ENCODE measurements at places on chromosomes 16 and 17.

- no peak for DNase-seq
These were observed 1.5 kb upstream of the CHD3 start for GRCh38 chr17:7887038-7887481.

- DNase-seq: no peak
These were observed 467.7 kb downstream of the CDH11 start for GRCh38 chr16:64654178-64654577.

DNA sequence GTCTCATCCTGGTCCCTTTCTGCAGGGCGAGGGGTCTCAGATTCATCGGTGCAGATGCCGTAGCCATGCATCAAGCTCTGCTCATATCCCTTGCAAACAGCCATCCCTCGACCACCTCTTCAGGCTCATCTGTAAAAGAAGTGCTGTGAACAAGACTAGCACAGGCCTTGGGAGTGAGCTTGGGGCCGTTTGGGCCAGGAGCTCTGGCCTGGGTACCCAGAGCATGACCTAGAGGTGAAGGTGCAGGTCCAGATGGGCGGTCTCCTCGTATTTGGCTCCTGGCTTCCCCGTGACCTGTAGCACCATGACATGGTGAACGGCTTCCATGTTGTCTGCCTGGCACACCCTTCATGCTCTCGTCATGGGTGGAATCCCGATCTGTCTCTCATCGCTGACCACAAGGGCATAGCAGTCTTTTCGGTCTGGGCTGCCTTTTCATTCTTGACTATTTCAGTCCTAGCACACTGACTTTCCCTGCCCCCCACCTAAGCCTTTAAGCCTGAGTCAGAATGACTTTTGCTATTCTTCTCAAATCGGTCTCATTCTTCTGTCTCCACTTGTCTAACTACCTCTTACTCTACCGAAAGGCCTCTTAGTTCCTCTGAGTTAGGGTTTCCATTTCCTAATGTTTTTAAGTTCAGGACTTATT, 216.0 kb downstream of the FOXL1 start:
- no peak for DNase-seq

- DNase-seq: no peak
These were observed 6.8 kb downstream of the AXIN1 start for GRCh38 chr16:345772-346171.

DNA sequence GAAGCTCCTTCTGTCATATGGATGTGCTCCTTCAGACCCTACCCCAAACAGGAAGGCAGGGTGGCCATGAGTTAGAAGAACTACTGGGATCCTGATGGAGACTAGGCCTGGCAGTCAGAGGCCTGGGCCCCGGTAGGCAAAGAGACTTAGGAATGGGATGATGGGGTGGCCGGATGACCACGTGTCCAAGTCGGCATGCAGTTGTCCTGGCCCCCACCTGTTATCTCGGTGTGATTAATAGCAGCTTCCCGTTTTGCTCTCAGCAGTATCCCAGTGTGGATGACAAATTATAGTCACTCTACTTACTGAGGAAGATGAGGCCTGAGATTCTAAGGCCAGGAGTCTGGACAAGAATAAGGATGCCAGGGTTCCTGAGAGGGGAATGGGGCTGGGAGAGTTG, 1.5 kb downstream of the TNFSF12 start:
- DNase-seq: no peak

- no peak for DNase-seq
These were observed 1.7 kb downstream of the PRKAR1A start for GRCh38 chr17:68513932-68514331.

DNA sequence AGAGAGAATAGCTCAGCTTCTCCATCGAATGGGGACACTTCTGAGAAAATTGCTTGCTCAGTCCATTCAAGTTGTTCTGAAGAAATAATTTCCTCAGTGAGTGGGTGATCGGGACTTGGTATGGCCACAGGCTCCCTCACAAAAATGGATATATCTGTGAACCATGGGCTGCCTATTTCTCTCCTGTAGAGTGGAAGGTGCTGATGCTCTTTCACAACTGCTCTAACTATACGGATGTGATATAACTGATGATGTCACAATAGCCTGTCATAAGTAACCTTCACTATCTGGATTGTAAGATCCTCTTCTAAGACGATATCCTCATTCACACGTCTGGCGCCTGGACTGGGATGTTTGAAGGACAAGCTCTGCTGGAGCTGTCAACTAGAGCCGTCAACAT, 4.7 kb upstream of the CCL18 start:
- DNase-seq: no peak

DNA sequence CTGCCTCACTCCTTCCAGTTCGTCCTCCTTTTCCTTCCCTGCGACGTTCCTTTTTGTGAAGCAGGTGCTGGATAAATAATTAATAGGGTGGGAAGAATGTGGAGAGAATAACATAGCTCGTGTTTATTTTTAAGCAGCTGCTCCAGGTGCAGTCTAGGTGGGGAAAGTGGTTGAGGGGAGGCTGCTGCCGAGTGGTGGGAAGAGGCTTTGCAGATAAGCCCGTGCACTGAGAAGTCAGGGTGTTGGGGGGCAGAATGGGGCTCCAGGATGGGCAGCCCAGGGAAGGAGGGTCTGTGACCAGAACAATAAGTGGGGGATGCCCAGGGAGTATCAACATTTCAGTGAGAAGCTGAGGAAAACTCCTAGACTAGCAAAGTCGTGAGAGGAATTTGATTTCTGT, 300.5 kb downstream of the CPPED1 start:
- DNase-seq: no peak

DNA sequence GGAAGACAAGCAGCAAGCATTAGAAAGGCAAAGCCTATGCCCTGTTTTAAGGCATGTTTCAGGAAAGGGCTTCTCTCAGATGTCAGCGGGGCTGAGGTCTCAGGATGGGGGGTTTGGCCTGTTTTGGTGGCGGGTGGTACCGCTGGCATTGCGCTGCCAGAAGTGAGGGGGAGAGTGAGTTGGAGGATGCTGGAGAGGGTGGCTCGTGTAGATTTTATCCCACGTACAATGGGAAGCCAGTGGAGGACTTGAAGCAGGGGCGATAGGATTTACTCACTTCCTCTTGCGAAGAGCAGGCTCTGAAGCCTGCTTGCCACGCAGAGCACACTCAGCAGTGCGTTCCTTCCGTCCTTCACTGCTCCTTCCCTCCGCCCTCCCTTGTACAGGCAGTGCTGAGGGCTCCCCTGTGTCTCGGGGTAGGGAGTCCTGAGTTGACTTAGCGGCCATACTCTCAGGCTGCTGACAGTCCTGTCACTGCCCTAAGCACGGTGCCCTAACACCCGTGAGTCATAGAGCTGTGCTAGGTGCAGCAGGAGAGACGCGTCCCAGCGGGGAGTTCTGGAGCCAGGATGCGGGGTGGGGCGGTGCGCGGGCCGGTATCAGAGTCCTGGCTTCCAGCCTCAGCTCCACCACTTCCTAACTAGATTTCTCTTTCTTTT, 113.1 kb downstream of the SNX29 start:
- DNase-seq: peak; percentile 77

- no peak for DNase-seq
These were observed 158.0 kb upstream of the HS3ST3A1 start for GRCh38 chr17:13759518-13760335.

GRCh38 chr16:19680881-19681340, 37.1 kb downstream of the KNOP1 start:
- no peak for DNase-seq

DNA sequence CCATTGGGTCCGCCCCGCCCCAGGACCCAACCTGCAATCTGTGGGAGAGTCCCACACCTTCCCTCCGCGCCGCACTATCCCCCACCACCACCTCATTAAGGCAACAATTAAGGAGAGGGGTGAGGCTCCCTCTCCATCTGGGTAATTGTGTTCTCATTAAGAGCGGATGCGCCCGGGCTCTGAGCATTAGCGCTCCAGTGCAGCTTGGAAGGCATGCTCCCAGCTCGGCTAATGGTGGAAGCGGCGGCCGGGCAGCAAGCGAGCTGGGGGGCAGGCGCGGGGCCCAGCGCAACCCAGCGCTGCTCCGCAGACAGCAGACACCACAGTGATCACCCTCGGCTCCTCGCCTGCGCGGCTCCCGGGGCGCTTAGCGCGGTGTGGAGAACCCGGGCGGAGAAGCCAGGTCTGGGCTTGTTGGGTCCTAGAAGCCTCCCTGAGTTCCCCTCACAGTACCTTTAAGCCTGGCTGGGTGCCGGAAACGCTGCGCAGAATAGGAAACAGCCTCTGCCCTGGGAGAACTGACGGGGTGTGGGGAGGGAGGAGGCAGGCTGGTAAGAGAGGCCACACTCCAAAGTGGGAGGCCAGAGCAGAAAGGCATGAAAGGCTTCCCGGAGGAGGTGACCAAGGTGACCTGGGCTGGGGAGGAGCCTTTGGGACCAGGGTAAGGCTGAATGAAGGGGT, 6.4 kb downstream of the CBLN1 start:
- DNase-seq: no peak

- DNase-seq: peak; percentile 65
These were observed 44.0 kb downstream of the TUBD1 start for GRCh38 chr17:59848778-59849177.

DNA sequence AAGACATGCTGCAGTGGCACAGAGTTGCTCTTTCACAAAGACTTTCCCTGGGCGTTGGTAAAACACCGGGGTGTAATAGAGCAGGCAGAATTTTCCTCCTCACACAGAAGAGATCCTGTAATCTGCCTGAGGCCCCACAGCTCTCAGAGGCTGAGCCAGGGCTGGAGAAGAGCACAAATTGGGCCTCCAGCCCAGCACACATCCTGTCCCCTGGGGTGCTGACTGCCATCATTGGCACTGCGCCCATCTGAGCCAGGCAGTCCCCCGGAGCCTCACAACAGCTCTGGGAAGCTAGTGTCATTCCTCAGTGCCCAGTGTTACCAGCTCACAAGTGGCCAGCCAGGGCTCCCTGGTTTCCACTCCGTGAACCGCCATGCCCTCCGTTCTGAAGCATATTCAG, 119.4 kb downstream of the SOCS1 start:
- no peak for DNase-seq

GRCh38 chr16:23679986-23680336, 1.3 kb downstream of the PLK1 start:
- no peak for DNase-seq

- DNase-seq: no peak
These were observed 17.7 kb downstream of the GALNS start for GRCh38 chr16:88839026-88839529.

DNA sequence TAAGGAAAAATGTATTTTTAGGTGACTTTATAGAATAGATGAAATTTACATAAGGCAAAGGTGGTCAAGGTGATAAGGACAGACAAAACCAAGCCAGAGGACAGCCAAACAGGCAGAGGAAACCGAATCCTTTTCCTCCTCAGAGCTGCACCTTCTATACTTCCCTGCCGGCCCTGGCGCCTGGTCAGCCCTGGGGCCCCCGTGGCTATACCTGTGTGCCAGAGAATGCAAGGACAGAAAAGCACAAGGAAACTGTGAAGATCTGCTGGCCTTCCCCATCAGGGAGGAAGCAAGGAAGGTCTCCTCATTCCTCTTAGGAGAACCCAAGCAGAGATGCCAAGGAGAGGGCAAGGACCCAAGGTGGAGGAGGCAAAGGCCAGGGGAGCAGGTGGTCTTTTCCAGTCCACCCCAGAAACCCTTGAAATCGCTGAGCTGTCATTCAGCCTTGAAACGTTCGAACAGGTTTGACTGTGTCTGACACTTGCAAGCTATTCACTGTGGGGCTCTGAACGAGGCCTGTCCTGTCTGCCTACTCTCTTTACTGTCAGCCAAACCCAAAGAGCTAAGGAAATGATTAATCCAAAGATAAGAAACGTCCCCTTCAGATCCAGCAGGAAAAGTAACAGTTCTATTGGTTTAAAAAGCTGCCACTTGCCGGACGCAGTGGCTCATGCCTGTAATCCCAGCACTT, 114.4 kb downstream of the XYLT1 start:
- no peak for DNase-seq

- peak; percentile 99 for DNase-seq
These were observed 11.7 kb upstream of the SRL start for GRCh38 chr16:4253394-4254150.

GRCh38 chr16:74305978-74306784, 9.6 kb downstream of the PSMD7 start:
- no peak for DNase-seq

DNA sequence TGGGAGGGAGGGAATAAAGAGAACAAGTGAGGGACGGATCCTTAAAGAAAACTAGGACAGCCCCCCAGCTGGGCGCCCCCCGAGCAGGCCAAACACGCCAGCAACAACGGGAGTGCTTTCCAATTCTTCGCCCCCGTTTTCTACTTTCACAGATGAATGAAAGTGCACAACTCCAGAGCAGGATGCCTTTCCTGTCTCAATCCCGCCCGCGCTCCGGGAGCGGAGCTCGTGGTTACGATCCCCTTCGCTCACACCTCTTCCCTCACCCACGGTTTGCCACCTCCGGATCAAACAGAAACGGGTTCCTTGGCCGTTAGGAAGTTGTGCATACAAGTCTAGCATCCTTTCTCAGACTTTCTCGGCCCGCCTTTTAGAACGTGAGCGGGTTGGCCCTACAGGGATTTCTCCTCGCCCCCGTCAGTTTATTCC, 680 bp downstream of the SKA2 start:
- DNase-seq: no peak

DNA sequence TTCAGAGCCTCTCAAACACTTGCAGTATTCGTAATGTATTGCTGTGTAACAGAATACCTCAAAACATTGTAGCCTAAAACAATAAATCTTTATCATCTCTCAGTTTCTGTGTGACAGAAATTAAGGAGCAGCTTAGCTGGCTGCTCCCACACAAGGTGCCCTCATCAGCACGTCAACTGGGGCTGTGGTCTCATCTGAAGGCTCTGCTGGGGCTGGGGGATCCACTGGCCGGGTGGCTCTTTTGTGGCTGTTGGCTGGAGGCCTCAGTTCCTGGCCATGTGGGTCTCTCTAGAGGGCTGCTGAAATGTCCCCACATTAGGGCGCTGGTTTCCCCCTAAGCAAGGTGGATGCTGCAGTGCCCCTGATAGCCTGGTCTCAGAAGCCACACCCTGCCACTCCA, 113.4 kb upstream of the CIBAR2 start:
- DNase-seq: no peak

- DNase-seq: no peak
These were observed 1011.6 kb downstream of the KCNJ18 start for GRCh38 chr17:22703786-22704441.

DNA sequence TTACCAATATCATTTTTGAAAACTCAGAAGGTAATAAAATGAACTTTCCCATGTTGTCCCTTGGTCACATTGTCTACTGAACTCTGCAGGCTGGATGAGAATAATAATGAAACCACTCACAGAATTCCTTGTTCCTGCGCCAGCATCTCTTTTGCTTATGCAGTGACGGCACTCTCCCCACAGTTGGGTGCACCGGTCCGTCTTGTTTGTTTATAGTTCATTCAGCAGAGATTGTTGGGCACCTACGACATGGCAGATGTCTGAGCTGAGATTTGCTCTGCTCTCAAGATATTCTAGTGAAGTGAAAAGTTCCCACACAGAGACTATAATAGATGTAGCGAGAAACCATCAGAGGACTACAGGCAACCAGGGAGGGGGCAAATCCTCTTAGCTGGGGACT, 375.7 kb upstream of the CDH11 start:
- no peak for DNase-seq

DNA sequence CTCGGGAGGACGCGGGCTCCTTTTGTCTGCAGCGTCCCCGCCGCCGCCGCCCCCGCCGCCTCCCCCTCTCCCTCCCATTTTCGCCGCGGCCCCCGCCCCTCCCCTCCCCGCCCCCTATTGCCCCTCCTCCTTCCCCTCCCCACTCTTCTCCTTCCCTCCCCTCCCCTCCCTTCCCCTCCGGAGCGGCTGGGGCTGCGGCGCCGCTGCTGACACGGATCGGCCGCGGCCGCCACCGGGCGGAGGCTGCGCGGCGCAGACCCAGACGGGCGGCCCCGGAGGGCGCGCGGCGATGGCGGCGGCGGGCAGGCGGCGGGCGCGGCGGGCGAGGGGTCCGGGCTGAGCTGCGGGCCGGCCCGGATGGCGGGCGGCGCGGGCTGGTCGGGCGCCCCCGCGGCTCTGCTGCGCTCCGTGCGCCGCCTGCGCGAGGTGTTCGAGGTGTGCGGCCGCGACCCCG, at the start of gene RAB11FIP4:
TSS of gene RAB11FIP4 (plus strand) at position 180 of the 454 bp plus-strand sequence. CDS start at position 358, 178 bp downstream.
- peak; percentile 60 for DNase-seq

Data from activated CD8-positive, alpha-beta memory T cell treated with anti-CD3 and anti-CD28 coated beads for 24 hours (primary cell).